ENCODE measurements at places on chromosomes 6 and 20.
A peak's percentile ranks its signal among the peaks of the same experiment; 100 is the strongest.

DNA sequence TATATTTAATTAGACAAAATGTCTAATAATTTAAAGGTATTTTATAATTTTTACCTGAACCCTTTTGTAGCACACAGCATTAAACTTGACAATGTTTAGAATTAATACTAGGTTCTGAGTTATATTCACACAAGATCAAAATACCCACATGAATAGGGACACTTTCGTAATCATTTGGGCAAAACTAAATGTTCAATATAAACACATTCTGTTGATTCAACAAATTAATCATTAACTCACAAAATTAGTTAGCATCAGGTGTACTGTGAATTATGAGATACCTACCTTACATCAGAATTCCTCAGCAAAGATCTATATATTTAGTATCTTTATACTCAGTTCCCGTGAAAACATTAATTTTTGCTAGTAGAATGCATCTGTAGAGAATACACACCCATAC, 481.5 kb upstream of the MANEA start:
- no peak for DNase-seq

GRCh38 chr6:30554962-30555815, 1.1 kb downstream of the GNL1 start:
- no peak for DNase-seq

- no peak for DNase-seq
Measured at GRCh38 chr6:14506656-14507246, 389.2 kb downstream of the CD83 start.

- DNase-seq, result no peak
Measured at GRCh38 chr6:3899970-3900439, 50.8 kb downstream of the FAM50B start.

DNA sequence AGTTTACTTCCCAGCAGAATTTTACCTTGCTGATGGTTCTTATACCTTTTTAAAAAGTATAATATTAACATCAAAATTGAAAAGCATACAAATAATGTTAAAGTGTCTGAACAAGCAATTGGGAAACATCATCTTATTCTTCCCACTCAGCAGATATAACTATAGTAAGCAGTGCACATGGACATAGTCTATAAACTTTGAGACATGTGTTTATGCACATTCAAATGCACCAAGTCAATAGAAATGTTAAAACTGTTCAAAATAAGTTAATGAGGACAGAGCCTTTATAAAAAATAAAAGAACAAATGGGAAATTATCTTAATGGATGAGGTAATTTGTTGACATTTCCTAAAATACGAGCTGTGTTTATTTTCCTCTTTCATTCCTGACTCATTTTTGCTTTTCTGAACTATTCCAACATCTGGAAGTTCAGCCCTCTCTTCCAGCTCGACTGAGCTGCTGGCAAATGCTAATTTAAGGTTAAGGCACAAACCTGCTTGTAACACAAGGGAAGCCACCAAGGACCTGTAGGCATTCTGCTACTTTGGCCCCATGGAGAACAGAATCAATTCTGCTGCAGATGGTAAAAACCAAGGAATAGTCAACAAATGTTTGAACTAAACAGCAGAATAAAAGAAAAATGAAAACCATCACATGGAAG, 110.3 kb upstream of the MAP3K4 start:
- DNase-seq, result no peak

GRCh38 chr20:19758501-19759331, 658 bp downstream of the RIN2 start:
- no peak for DNase-seq

DNA sequence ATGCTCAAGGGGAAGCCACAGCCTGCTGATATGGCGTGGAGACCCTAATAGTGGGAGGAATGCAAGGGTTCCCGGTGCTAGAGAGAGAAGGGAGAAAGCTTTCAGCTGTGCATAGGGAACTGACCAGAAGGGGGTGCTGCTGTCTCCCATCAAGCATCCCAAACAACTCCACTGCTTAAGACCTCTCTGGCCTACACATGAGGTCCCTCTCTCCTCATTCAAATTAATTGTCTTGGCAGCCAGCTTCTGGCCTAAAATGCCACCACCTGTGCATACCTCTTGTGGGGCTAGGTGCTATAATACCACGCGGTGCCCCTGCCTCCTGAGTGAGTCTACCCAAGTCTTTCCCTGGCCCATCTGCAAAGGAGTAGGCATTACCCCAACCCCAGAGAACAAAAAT, 14.5 kb downstream of the ADISSP start:
- peak; percentile 7 for DNase-seq

DNA sequence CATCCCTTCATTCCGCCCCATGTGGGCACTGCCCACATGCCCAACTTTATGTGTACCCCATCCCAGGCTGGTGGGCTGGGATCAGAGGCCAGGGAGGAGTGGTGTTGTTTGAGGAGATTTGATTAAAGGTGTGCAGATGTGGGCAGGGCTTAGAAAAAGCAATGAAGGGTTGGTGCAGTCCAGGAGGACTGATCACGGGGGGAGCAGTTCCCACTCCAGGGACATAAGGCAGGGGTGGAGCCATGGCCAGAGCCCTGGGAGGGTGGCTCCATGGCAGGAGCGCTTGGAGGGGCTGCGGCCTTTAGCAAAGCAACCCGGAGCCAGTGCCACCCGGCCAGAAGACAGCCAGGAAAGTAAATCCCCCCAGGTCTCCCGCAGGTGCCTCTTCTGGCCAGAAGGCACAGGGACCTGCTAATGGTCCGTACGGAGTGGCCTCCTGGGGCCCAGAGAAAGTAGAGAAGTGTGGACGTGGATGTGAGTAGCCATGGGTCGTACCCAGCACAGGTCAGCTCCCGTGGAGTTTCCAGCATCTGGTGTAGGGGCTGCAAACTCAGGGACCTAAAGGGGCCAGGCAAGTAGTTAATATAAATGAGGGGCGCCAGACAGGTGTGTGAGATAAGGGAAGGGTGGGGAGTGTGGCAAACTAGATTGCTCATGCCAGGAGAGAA, 62.1 kb upstream of the APCDD1L start:
- no peak for DNase-seq

DNA sequence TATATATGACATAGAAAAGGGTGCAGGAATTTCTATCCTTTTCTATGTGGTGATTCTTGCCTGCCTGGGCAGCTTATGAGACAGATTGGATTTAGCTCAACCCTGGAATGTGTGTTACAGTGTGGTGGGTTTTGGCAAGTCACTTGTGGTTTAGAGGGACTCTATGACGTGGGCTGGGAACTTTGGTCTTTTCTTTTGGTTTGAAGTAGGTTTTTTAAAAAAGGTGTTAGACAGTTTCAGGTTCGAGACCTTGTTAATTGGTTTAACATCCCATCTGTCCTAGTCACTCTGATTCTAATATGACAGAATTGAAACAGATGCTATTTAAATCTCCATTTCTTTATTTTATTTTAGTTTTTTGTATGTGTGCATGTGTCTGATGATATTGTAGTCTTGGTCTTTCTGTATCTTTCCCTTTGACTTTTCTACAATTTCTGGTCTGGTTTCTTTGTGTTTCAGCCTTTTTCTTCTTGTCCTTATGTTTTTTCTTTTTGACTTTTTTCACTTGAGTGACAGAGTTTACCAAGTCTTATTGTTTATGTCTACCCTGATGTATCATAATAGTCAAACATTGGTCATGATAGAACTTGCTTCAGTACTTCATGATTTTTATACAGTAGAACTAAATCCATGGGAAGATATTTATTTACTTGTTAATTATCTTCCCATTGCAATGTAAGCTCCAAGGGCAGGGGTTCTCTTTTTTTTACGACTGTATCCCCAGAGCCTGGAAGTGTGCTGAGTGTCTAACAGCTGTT, 174.3 kb downstream of the CDKAL1 start:
- DNase-seq, result no peak

GRCh38 chr20:47586649-47587294, 85.1 kb downstream of the NCOA3 start:
- DNase-seq, result no peak

GRCh38 chr6:4615891-4616290, 160.3 kb upstream of the CDYL start:
- DNase-seq, result no peak

DNA sequence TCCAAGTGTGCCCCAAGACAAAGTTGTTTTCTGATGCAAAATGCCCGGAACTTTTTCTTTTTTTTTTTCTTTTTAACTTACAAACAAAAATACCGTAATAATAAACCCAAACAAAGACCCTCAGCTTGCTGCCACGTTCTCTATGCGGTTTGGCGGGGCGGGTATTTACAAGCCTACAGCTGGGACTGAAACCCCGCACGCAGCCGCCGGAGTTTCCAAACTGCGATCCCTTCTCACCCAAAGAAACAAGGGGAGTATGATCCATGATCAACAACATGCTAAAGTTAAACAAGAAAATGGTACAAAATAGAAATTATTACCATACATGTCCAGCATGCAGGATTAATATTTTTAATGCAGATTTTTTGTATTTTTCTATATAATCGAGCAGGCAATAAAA, 2.1 kb downstream of the MAFB start:
- no peak for DNase-seq

GRCh38 chr6:166325383-166326042, 16.8 kb downstream of the SFT2D1 start:
- DNase-seq, result no peak

- no peak for DNase-seq
Measured at GRCh38 chr6:122459240-122459639, 12.4 kb downstream of the SERINC1 start.
